BJ (cell line): ENCODE measurements at places on chromosomes 2 and 18.

DNA sequence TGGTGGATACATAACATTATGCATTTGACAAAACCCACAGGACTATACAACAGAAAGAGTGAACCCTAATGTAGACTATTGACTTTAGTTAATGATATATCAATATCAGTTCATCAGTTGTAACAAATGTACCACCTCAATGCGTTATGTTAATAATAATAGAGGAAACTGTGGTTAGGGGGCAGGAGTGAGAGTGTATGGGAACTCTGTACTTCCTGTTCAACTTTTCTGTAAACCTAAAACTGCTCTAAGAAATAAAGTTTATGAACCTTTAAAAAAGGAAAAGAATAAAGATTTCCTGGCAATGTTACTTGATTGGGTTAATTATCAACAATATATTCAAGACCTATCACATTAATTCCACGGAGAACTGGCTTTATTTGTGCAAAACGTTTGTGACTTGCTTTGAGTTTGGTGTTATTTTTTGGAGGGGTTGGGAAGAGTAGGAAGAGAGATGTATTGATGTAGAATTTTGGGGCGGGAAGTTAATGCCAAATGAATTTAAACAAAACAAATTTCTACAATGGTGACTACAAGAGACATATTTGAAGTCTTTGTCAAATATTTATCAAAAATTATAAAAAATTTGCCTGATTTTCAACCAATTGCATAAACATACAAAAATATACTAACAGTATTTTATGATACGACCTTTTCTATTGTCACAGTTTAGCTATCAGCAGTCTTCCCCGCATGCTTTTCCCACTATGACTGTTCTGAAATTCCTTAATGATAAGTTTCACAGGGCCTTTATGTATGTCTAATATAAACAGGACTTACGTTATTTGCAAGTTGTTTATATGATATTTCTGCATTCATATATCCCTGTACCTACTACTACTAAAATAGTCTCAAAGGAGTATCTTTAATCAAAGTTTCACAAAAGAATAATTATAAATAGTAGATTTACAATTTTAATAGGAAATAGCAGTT lies 2.1 kb upstream of the RTN4 start:
- no peak for DNase-seq

GRCh38 chr2:212488611-212489010 lies 50.0 kb downstream of the ERBB4 start:
- DNase-seq: no peak

DNA sequence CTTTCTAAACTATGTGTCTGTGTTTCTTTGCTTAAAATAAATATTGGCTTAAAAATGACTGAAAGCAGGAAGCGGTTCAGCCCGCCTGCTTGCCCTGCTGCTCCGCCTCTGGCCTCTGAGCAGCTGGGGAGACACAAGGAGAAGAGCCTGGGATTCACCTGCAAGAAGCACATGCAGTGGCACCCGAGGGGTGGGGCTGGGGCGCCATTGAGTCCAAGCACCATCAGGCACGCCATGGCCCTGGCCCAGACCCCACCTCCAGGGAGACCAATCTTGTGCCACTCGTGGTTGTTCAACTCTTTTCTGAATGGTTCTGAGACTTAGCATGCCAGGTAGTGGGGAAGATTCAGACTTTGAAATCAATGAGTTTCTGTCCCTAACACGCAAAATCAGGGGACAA lies 495.5 kb upstream of the MYT1L start:
- DNase-seq: no peak

DNA sequence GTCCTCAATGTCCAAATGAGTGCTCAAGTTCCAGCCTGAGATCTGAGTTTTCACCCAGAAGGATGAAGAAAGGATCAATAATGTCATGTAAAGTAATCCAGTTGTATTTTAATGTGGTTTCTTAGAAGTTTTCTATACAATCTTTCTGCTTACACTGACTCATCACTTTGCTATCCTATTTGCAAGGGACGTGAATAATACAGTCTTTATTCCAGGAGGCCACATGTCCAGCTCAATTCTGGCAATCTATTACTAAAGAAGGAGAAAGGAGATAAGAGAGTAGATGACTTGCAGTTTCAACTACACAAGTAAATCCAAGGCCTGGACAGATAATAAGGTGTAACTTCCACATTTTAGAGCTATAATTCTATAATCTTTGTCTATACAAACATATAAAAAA lies 601.1 kb upstream of the SETBP1 start:
- DNase-seq: peak; percentile 14

GRCh38 chr2:134783912-134784311 lies 54.5 kb upstream of the ACMSD start:
- no peak for DNase-seq

DNA sequence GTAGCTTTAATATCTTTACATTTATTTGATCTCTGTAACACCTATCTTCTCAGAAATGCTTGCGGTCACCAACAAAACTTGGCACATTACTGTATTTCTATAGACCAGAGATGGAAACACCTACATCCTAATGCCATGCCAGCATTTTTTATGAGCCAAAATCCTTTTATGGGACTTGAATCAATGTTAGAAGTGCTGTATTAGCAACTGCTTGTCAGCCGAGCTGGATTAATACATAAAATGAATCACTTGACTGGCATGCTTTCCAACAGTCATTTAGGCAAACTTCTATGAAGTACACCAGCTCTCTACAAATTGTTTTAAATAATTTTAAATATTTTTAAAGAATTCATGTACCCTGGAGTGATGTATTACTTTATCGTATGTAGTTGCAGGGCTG lies 272.9 kb upstream of the NRP2 start:
- no peak for DNase-seq

DNA sequence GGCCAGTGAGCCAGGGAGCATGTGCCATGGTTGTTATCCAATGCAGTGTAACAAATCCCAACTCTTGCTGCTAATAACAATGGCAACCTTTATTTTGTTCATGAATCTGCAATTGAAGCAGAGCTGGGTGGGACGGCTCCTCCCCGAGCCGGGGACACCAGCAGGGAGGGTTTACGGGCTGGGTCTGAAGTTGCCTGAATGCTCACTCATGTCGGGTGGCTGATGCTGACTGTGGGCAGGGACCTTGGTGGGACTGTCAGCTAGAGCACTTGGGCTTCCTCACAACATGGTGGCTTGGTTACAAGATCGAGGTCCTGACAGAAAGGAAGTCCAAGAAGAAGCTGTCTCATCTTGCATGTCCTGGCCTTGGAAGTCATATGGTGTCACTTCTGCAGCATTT lies 264.5 kb downstream of the NDUFA10 start:
- DNase-seq: no peak

DNA sequence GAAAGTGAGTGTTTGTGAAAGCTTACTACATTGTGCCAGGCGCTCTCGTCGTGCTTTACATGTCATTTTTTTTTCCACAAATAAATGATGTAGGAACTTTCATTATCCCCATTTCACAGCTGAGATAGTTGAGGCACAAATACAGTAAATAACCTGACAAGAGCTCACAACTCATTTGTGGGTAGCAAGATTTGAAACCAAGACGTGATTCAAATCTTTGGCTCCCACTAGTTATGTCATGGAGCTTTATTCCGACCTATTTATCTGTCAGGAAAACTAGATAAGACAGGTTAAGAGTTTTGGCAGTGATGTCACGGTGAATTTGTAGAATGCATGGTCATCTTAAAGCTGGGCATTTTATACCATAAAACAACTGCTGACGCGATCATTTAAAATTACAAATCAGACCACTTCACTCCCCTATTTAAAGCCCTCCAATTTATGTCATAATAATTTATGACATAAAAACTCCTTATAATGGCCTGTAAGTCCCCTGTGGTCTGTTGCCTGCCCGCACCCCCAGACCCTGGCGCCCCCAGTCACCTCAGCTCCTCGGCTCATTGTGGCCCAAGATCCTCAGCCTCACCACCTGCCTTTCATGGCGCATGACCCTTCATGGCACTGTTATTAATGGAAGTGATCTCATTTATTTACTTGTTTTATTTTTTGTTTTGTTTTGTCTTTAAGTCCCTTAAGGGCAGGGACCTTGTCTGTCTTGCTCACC lies 678 bp upstream of the ZNF24 start:
- DNase-seq: no peak
